M059J (cell line): ENCODE measurements at places on chromosomes 6 and 20. TPM values are rescaled to one million over a fixed set of nuclear protein-coding genes. Genes with fewer than 3 reads are reported as not detected.
A peak's percentile ranks its signal among the peaks of the same experiment; 100 is the strongest.

Gene ENPP5
- total RNA-seq = 0.22 and 1.0 TPM in 2 replicates

GRCh38 chr6:5422321-5422915 is 161.1 kb downstream of the FARS2 start:
- DNase-seq = peak; percentile 55

Gene FAM217A
- not detected in 2 replicates for total RNA-seq

DNA sequence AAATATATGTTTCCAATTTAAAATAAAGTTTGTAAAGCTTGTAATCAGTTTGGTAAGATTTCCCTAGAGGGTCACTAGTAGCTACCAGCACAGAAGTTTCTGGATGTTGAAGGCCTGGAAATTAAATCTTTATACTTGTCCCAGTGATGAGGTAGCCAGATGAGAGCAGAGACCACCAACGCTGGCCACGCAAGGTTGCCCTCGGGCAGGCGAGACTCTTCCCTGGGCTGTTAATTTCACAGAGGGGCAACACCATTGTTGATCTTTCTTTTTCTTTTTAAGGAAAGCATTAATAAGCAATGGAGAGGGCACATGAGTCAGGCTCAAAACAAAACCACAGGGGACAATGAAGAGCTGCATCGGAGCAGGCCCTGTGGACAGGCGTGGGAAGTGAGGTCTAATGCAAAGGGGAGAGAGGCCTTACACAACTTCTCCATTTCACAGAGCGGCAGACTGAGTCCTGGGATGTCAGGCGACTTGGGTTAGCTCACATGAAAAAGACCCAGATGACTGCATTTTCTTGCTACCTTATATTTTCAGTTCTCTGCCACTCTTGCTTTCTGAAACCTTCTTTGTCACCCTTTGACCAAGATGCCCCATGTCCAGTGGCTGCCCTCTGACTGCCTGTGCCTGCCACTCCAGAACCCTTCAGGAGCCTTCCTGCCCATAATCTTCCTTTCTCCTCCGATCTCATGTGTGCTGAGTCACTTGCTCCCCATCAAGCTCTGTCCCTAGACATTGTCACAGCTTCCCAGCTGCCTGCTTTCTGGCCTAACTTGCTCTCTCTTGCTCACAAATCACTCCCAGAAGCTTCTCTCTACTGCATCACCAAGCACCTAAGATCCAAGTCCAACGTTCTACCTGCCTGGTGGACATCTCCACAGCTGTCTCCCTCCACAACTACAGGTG is 107.7 kb upstream of the CDYL start:
- DNase-seq = peak; percentile 76

- DNase-seq = peak; percentile 96
Measured at GRCh38 chr20:52937591-52938100, 34.5 kb upstream of the TSHZ2 start.

Gene MUC22
- not detected in 2 replicates for total RNA-seq

- DNase-seq = no peak
Measured at GRCh38 chr6:13384506-13384905, 56.2 kb upstream of the TBC1D7 start.

Gene PTCRA
- total RNA-seq = not detected in 2 replicates

Gene EDN1
- total RNA-seq = 12.5 and 16.4 TPM in 2 replicates

DNA sequence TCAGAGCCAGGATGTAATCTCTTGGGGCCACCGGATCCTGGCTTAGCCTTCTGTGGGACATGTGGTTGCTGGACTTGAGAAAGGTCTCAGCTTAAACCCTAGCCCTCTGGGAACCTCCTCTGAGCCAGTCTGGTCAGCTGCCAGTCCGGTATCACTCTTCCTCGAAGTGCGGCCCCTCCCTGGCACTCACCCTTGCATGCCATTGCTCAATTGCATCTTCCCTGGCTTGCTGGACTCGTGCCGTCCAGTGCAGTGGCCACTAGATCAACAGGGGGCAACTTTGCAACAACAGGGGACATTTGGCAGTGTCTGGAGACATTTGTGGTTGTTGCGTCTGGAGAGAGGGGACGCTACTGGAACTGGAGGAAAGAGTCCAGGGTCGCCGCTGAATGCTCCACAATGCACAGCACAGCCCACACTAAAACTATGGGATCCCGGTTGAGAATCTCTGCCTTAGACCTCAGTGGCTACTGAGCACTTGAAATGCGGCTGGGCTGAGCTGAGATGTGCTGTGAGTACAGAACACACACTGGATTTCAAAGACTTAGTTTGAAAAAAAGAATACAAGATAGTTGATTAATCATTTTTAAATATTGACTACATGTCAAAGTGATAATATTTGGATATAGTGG is 152.1 kb downstream of the TFAP2C start:
- DNase-seq = peak; percentile 69

GRCh38 chr6:168956884-168957730 is 296.5 kb downstream of the THBS2 start:
- peak; percentile 77 for DNase-seq

DNA sequence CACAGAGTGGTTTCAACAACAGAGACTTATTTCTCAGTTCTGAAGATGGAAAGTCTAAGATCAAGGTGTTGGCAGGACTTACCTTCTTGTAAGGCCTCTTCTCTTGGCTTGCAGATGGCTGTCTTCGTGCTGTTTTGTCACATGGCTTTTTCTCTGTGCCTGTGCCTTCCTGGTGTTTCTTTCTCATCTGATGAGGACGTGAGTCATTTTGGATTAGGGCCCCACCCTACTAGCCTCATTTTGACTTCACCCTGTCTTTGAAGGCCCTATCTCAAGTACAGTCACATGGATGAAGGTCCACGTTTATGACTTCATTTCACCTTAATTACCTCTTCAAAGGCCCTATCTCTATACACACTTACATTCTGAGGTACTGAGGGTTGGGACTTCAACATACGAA is 41.4 kb upstream of the LAMA2 start:
- no peak for DNase-seq

GRCh38 chr20:56343861-56344381 is 14.9 kb upstream of the FAM210B start:
- DNase-seq = peak; percentile 57

Gene OR12D1
- not detected in 2 replicates for total RNA-seq

Gene TBCC
- 46.2 and 62.8 TPM in 2 replicates for total RNA-seq

DNA sequence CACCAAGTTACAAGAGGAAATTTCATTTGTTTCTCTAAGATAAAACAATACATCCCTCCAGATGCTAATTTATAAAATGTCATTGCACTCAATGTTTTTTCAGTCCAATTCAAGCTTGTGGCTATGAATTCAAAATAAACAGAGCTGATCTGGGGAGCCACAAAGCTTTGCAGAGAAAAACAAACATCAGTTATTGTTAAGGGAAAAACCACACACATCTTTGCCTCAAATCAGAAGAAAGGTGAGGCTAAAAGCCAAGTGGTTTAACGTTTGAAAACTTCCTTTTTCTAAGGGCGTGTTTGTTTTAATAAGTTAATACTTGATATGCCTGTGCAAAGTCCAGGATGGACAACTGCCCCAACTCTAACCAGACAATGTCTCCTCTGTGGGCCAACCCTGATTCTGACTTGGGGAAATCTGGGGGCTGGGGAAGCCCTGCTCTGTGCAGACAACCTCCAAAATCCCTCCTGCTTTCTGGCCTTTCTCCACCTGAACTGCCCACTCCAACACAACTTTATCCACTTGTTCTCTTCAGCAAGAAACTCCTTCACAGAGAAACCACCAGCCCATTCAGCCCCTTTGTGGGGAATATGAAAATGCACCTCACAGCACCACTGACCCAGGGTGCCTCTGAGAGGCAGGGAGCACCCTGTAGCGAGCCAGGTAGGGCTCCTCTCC is 44.6 kb upstream of the NT5E start:
- peak; percentile 86 for DNase-seq

- no peak for DNase-seq
Measured at GRCh38 chr6:160979061-160979708, 12.4 kb upstream of the MAP3K4 start.

- DNase-seq = peak; percentile 98
Measured at GRCh38 chr20:58251979-58252591, 23.6 kb upstream of the ANKRD60 start.

DNA sequence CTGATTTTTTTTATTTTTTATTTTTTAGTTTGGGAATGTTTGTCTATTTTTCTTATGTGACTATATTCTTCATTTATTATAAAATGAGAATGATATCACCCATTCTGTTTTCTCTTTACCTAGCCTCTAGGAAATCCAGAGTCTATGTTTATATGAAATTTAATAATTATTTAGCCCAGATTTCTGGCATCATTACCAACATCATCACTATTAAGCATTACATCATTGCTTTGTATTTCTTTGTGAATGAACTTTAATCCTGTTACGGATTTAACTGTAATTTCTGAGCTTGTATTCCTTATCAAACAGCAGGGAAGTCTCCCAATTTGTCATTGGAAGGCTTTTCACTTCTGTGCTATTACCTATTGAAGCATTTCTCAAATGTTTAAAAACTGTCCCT is 72.7 kb upstream of the NOX3 start:
- DNase-seq = no peak

Gene INSM1
- 0.20 and 1.2 TPM in 2 replicates for total RNA-seq

DNA sequence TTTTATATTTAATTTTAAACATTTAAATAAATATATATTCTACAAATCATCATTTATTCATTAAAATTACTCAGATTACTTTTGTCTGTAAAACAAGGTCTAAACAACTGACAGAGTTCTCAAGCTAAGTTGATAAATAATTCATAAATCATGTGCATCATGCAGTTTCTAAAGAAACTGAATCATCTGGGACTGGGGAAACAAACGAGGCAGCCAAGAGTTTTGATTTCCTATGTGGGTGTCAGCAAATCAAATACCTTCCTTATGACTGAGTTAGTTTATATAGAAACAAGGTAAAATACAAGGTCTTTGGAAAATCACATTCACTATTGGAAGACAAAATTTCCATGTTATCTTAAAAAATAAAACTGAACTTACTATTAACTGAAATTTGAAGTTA is 149.9 kb upstream of the BEND6 start:
- DNase-seq = peak; percentile 81

DNA sequence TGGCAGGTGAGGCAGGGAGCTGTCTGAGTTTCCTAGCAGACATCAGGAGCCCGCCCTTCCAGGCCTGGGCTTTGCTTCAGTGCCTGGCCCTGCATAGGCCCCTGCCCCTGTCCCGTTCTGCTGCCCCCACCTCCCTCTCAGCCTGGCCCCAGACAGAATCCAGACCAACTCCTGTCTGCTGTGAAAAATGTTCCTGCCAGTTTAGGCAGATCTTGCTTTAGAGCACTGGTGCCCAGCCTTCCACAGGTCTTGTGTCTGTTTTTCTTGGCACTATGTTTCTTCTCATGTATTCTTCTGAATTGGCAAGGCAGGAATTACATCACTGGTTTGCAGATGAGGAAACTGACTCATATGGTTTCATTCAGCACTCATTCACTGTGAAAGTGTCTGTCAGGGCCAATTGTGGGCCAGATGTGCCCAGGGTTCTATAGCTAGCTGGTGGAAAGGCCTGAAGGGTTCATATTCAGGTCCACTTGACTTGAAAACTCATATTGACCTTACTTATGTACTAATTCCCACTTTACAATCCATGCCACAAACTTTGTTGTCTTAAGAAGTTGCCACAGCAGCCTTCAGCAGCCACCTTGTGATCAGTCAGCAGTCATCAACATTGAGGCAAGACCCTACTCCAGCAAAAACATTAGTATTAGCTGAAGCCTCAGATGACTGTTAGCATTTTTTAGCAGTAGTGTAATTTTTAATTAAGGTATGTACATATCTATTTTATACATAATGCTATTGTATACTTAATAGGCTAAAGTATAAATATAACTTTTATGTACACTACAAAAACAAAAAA is 40.5 kb downstream of the HLA-F start:
- DNase-seq = peak; percentile 87

GRCh38 chr6:167782698-167783517 is 43.8 kb upstream of the AFDN start:
- DNase-seq = no peak

Gene RGS17
- total RNA-seq = 1.2 and 1.3 TPM in 2 replicates

DNA sequence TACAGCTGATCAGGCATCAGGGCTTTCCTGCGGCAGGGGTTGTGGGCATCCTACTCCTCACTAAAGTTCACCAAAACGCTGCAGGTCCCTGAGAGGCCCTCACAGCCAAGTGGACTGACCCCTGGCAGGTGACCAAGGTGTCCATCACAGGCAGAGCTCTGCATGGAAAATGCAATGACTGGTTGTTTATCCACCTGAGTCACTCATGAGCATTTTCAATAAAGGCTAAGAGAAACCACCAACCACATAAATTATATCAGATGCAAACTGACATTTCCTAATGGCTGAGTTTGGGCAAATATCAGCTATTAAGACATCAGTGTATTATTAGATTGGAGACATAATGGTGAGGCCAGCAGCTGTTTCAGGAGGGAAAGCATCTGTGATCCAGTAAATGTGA is 152.7 kb upstream of the SYNDIG1 start:
- peak; percentile 79 for DNase-seq

DNA sequence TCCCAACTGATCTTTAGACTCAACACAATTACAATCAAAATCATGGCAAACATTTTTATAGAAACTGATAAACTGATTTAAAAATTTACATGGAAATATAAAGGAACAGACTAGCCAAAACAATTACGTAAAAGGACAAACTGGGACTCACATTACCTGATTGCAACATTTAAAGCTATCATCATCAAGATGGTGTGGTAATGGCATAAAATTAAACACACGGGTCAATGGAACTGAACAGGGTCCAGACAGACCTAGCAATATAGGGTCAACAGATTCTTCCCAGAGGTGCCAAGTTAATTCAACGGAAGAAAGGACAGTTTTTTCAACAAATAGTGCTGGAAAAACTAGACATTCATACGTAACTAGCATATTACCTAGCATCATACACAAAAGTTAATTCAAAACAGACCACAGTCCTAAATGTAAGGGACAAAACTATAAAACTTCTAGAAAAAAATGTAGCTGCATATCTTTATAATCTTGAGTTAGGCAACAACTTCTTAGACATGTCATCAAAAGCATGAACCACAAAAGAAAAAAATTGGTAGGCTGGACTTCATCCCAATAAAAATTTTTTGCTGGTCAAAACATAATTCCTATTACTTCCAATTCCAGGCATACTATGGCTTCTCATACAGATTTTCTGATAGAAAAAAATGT is 147.4 kb upstream of the BEND6 start:
- DNase-seq = peak; percentile 37

Gene TINAG
- total RNA-seq = not detected in 2 replicates

DNA sequence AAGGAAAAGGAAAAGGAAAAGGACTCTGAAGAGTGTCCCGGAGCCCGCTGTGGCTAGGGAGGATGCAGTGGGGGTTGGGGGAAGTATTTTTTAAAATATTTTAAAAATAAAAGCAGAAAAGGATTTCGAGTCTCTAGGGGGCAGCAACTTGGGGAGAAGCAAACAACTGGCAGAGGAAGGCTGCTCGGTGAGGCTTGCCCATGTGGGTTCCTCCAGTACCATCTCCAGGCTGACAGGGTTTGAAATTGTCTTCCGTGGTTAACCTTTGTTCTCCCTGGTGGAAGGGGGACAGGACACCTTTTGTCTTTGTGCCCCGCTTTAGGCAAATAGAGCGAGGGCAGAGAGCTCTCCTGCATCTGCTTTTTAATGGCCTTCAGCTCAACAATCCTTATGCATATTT is 60.4 kb upstream of the SNX9 start:
- DNase-seq = no peak

DNA sequence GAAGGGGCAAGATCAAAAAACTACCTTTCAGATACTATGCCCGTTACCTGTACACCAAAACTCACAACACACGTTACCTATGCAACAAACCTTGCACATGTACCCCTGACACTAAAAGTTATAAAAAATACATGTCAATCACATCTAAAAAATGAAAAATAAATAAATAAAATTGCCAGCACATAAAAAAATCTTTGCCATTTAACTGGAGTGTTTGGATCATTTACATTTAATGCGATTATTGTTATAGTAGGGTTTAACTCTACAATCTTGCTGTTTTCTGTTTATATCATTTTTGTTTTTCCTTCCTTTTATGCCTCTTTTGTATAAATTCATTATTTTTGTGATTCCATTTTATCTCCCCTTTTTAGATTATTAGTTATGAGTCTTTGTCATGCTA is 106.3 kb downstream of the RFX6 start:
- no peak for DNase-seq

Gene ALDH8A1
- not detected in 2 replicates for total RNA-seq
